ENCODE measurements at places on chromosomes 1 and 21.

- DNase-seq = no peak
Observed at GRCh38 chr1:38563942-38564735, 295.4 kb downstream of the RRAGC start.

DNA sequence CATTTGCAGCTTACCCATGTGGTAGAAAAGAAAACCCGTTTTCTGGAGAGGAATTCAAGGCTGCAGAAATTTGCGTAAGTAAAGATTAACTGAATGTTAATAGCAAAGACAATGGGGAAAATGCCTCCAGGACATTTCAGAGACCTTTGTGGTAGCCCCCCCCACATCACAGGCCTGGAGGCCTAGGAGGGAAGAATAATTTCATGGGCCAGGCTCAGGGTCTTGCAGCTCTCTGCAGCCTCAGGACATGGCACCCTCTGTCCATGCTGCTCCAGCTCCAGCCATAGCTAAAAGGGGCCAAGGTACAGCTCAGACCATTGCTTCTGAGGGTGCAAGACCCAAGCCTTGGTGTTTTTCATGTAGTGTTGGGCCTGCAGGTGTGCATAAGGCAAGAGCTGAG lies 92.7 kb upstream of the ZNF678 start:
- DNase-seq = no peak

DNA sequence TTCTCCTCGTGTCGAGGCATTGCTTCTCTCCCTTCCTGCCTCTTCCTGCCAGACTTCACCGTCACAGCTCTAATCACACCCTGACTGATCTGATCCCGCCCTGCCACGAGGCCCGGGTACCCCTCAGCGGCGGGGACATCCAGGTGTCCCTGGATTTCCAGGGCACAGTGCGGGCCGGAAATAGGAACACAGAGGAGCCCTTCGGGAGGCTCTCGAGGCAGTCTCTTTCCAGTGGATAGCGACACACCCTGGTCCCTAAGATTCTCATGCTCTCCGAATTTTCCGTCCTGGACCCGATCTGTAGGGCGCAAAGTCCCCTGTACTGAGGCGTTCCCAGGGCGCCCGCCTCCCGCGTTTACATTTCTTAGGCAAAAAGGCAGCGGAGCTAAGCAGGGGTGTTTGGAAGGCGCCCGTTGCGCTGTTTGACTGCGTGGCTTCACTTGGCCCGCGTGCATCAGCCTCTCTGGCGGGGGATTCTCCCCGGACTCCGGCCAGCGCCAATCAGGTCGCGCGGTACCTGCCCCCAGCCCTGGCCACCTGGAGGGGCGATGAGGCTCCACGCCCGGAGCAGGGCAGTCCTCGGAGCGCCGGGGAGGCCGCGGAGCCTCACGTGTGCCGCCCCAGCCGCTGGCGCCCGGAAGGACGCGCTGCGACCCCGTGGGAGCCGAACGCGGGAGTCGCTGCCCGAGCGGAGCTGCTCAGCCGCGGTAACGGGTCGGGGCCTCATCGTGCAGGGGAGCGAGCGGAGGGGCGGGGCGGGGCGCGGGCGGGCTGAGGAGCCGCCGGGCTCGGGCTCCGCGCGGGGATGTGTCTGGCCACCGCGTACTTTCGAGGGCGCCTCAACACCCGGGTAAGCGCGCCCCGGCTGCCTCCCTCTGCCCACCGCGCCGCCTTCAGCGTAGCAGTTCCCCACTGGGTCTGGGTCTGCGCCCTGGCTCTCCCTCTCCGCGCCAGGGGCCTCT lies at the start of gene FAM163A:
TSS of gene FAM163A (plus strand) at position 575 of the 962 bp plus-strand sequence. CDS start 69,807 bp downstream, outside the sequence.
- no peak for DNase-seq

- DNase-seq = peak; percentile 74
Observed at GRCh38 chr1:39091845-39092645, 65.9 kb downstream of the NDUFS5 start.

GRCh38 chr21:43360441-43361126 lies 66.3 kb downstream of the SIK1 start:
- no peak for DNase-seq

DNA sequence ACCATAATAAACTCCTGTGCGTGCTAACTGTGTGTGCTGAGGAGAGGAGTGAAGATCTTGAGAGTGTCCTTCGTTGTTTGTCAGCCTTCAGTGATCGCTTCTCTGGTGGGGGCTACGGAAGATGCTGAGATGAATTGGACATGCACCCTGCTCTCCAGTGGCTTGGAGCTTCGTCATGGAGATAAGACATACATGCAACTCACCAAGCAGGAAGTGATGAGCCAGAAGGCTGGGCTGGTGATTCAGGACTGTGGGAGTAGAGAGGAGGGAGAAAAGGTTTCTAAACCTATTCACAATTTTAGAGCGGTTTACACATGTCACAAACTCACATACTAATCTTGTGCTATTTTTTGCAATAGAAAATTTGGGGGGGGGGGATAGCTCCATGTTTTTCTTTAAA lies 128.9 kb upstream of the ADAR start:
- DNase-seq = peak; percentile 60

DNA sequence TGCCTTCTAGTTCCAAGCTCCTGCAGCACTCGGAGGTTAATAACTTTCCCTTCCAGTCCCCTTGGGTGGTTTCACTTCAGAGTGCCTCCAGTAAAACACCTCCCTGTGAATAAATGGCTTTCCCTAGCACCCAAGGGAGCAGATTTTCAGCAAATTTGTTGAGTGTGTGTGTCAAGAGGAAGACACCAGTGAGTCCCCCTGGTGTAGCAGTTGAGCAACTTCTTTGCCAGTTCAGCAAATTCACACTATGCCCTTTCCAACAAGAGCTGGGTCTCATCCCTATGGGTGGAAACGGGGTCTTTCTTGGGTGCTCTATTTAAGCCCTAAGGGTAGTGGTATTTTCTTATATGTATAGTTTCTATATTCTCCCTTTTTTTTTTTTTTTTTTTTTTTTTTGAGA lies 806 bp upstream of the AADACL4 start:
- DNase-seq = no peak

GRCh38 chr1:241024834-241025233 lies 332.2 kb downstream of the RGS7 start:
- DNase-seq = no peak

- DNase-seq = peak; percentile 77
Observed at GRCh38 chr1:33459691-33460090, 12.8 kb upstream of the ZSCAN20 start.

- DNase-seq = no peak
Observed at GRCh38 chr1:102120910-102121309, 124.2 kb upstream of the OLFM3 start.

GRCh38 chr1:156414461-156415064 lies 45.6 kb downstream of the RHBG start:
- no peak for DNase-seq

- no peak for DNase-seq
Observed at GRCh38 chr1:157784801-157785200, 7.9 kb upstream of the FCRL2 start.

DNA sequence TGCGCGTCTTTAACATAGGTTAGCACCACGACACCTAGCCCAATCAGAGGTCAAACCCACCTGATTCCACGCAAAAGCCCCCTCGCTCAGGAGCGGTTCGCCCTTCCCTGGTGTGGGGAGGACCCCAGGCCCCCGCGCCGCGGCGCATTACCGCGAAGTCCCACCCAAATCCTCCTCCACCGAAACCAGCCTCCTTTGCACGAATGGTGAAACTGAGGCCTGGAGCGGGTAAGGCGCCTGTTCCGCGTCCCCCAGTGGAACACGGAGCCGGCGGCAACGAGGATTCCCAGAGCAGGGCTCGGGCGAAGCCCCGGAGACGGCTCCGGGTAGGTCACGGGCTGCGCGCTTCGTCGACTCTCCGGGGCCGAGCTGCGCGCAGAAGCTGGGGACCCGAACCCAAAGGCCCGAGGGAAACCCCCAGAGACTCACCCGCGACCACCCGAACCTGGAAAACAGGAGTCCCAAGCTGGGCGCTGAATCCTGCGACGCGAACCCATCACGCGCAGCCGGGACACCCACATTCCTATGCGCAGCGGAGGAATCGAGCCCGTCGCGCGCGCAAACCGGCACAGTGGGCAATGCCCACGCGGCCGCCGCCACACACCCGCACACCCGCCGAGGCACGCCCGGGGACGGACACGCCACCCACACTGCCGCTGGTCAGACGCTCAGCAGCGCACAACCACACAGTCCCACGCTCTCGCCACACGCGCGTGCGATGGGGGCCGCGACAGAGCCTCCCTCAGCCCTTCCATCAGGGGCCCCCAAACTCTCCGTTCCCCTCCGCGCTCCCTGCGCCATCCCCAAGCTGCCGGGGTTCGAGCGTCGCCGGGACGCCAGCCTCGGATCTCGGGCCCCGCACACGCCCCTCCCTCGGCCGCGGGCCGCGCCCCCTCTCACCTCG lies 507 bp downstream of the GLIS1 start:
- DNase-seq = no peak

- DNase-seq = no peak
Observed at GRCh38 chr1:119046785-119047438, 58.8 kb upstream of the TBX15 start.

- no peak for DNase-seq
Observed at GRCh38 chr1:60697204-60697994, 385.0 kb upstream of the NFIA start.

- DNase-seq = no peak
Observed at GRCh38 chr1:209250861-209251636, 332.5 kb upstream of the CAMK1G start.

DNA sequence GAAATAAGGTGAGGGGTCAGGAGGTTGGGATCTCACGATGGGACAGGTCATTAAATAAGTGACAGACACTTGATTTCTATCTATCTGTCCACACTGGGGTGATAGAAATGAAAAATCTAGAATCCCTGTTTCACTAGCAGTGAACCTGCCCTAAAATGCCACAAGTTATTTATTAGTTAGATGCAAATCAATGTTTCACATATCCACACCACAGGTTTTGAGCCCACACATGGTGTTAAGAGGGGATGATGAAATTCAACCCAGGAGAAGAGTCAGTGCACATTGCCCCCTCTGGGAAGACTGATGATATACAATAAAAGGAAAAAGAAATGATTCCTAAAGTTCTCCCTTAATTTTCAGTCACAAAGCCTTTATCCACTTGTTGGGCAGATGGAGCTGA lies 10.1 kb upstream of the NTPCR start:
- DNase-seq = no peak

DNA sequence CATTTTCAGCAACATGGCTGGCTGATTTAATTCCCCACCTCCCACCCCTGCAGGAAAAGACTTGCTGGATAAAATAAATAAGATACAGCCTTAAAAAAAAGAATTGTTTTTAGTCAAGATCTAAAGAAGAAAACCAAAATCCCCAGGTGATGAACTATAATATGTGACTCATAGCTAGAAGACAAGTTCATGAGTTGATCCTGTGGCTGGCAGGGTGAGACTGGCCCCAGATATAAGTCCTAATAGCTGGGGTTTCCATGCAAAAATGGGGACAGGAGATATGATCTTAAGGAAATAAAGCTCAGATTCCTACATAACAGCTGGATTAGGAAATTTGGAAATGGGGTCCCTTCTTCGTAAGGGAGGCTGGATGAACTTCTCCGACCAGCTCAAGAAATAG lies 21.9 kb upstream of the RGSL1 start:
- no peak for DNase-seq

DNA sequence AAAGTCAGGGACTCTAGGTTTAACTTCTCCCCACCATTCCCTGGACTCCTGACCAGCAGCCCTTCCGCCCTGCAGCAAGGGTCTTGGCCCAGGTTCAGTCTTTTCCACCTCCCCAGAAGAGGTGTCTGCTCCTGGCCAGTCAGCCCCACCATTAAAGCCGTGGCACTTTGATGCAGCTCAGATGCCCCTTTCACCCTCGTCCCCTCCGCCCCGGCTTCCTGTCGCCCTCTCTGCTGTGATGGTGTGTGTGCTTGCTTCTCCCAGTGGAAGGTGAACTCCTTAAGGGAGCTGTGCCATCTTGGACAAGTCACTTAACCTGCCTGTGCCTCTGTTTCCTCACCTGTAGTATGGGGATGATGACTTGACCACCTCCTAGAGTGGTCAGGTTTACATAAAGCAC lies 17.8 kb upstream of the TTC4 start:
- no peak for DNase-seq

- no peak for DNase-seq
Observed at GRCh38 chr1:107867422-107867821, 97.6 kb downstream of the VAV3 start.

GRCh38 chr1:105386489-105386888 lies 1636.8 kb downstream of the AMY1C start:
- DNase-seq = no peak

GRCh38 chr21:36428761-36429432 lies 43.7 kb downstream of the CHAF1B start:
- no peak for DNase-seq
